ENCODE measurements at places on chromosomes 16 and 17.

- no peak for DNase-seq
Observed at GRCh38 chr16:21524068-21524751, 75.2 kb upstream of the METTL9 start.

- DNase-seq, result no peak
Observed at GRCh38 chr17:75913537-75914210, 9.0 kb upstream of the MRPL38 start.

GRCh38 chr17:39195568-39196160 lies 1.8 kb downstream of the CACNB1 start:
- DNase-seq, result no peak

- peak; percentile 73 for DNase-seq
Observed at GRCh38 chr17:49880291-49881053, 32.6 kb upstream of the TAC4 start.

- DNase-seq, result no peak
Observed at GRCh38 chr17:80138856-80139426, 8.0 kb downstream of the EIF4A3 start.

DNA sequence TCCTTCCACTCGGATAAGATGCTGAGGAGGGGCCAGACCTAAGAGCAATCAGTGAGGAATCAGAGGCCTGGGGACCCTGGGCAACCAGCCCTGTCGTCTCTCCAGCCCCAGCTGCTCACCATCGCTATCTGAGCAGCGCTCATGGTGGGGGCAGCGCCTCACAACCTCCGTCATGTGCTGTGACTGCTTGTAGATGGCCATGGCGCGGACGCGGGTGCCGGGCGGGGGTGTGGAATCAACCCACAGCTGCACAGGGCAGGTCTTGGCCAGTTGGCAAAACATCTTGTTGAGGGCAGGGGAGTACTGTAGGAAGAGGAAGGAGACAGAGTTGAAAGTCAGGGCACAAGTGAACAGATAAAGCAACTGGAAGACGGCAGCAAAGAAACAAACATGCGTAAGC lies 12.4 kb downstream of the TP53 start:
- DNase-seq, result no peak

DNA sequence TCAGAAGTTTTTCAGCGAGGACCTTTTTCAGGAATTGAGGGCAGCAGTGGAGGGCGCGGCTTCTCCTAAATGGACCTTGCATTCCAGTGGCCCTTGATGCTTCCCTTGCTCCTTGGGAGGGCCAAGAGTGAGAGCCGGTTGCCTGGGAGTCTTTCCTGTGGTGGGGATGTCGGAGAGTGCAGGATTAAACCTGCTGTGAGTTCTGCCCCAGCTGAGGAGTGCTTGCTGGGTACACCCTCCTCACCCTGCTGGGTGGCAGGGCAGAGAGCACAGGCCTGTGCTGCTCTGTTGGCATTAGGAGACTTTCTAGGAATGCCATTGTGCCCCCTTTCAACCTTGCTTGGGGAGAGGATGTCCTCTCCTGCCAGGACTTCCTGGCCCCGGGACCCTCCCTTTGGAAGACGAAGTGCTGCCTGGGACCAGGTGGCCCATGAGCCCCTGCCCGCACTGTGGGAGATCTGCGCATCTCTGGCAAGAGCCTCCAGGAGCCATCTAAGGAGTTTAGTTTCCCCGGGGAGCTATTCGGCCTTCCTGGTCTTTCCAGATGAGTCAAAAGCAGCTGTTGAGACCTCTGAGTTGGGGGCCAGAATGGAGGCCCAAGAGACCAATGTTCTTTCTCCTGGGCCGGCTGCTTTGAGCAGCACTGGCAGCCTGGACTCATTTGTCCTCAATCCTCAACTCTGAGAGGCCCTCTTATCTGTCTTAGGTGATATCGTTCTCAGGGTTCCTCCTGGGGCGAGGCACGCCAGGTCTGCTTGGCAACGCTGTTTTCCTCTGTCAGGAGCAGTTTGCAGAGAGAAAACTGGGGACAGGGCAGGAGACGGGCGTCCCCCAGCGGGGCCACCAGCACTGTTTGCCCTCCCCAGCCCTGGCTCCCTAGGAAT lies 5.6 kb downstream of the LLGL2 start:
- DNase-seq, result no peak

GRCh38 chr17:42414704-42415409 lies 8.2 kb downstream of the CAVIN1 start:
- peak; percentile 48 for DNase-seq

DNA sequence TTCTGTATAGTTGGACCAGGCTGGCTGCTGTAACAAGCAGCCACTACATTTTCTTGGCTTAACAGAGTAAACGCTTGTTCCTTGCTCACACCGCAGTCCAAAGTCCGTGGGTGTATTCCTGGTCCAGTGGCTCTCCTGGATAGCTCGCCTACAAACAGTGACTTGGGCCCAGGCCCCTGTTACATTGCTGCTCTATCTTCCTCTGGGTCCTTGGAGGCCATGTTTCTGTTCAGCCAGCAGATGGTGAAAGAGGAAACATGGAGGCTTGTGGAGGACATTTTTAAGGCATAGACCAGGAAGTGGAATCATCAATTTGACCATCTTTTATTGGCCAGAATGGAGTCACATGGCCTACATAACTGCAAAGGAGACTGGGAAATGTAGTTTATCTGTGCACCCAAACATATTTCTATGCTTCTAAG lies 55.1 kb downstream of the ATP2C2 start:
- no peak for DNase-seq
